Neural crest cell (in vitro differentiated cells): ENCODE measurements at places on chromosomes 7 and 10.
A peak's percentile ranks its signal among the peaks of the same experiment; 100 is the strongest.

GRCh38 chr10:7523656-7524055 is 112.8 kb upstream of the SFMBT2 start:
- no peak overlapping the region for H3K4me3 ChIP-seq
- H3K4me1 ChIP-seq, result no peaks in the 10 kb centered on the region
- no peaks in the 10 kb centered on the region for H3K36me3 ChIP-seq
- DNase-seq, result no peak
- H3K27me3 ChIP-seq, result peaks cover 36% of the 10 kb centered on the region

GRCh38 chr10:130138479-130138866 is 2.3 kb downstream of the GLRX3 start:
- H3K4me3 ChIP-seq, result peak overlapping the region; percentile 95
- H3K27me3 ChIP-seq, result no peaks in the 10 kb centered on the region
- no peak overlapping the region for H3K27ac ChIP-seq
- H3K4me1 ChIP-seq, result peaks cover 45% of the 10 kb centered on the region
- DNase-seq, result no peak

- no peak overlapping the region for H3K27ac ChIP-seq
- H3K27me3 ChIP-seq, result peaks cover 19% of the 10 kb centered on the region
- peaks cover 7% of the 10 kb centered on the region for H3K4me1 ChIP-seq
- no peak overlapping the region for H3K4me3 ChIP-seq
- H3K36me3 ChIP-seq, result no peaks in the 10 kb centered on the region
- DNase-seq, result no peak
These were observed 22.3 kb upstream of the FAM133B start for GRCh38 chr7:92612501-92612900.

DNA sequence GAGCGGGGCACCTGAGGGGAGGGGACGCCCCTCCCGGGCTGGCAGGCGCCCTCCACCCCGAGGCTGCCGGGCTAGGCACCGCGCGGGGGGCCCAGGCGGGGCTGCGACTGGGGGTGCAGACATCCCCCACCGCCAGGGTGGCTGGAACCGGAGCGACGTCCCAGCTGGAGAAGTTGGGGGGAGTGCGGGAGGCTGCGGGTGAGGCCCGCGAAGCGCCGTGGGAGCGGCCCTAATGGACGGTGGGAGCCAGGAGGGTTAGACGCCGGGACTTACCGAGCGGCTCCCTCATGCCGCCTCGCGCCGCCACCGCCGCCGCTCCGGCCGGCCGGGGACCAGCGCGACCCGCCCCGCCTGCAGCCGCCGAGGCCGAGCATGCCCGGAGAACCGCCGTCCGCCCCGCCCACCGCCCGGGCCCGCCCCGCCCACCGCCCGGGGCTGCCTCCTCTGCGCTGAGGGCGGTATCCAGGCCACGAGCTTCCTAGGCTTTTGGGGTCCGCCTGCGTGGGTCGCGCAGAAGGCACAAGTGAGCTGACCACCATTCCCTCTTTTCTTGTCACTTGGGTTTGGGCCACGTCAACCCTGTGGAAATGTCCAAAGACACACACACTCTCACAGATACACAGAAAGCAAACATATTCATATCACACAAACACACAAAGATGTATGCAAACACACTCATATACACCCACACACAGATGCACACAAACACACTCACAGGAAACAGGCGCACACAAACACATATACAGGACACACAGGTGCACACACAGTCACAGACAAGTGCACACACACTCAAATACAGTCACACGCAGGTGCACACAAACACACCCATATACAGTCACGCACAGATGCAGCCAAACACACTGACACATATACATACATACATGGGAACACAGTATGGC is at the start of gene JCAD:
TSS of gene JCAD (minus strand) at position 378 of the 899 bp plus-strand sequence. CDS start 11,774 bp downstream, outside the sequence.
- peak within 1 kb of the TSS; percentile 6 for H3K27ac ChIP-seq
- peak within 1 kb of the TSS; percentile 84 for H3K4me3 ChIP-seq
- DNase-seq, result peak; percentile 67
- H3K4me1 ChIP-seq, result peaks cover 19% of the 10 kb centered on the region
- peaks cover 70% of the 10 kb centered on the region for H3K27me3 ChIP-seq
- no peaks in the 10 kb centered on the region for H3K36me3 ChIP-seq

GRCh38 chr7:157440346-157441022 is 103.7 kb downstream of the DNAJB6 start:
- H3K27ac ChIP-seq, result no peak overlapping the region
- no peak overlapping the region for H3K4me3 ChIP-seq
- H3K27me3 ChIP-seq, result no peaks in the 10 kb centered on the region
- no peaks in the 10 kb centered on the region for H3K36me3 ChIP-seq

- H3K4me1 ChIP-seq, result no peaks in the 10 kb centered on the region
- H3K36me3 ChIP-seq, result no peaks in the 10 kb centered on the region
- DNase-seq, result no peak
- H3K4me3 ChIP-seq, result no peak overlapping the region
These were observed 39.7 kb upstream of the FEZF1 start for GRCh38 chr7:122344303-122344620.

DNA sequence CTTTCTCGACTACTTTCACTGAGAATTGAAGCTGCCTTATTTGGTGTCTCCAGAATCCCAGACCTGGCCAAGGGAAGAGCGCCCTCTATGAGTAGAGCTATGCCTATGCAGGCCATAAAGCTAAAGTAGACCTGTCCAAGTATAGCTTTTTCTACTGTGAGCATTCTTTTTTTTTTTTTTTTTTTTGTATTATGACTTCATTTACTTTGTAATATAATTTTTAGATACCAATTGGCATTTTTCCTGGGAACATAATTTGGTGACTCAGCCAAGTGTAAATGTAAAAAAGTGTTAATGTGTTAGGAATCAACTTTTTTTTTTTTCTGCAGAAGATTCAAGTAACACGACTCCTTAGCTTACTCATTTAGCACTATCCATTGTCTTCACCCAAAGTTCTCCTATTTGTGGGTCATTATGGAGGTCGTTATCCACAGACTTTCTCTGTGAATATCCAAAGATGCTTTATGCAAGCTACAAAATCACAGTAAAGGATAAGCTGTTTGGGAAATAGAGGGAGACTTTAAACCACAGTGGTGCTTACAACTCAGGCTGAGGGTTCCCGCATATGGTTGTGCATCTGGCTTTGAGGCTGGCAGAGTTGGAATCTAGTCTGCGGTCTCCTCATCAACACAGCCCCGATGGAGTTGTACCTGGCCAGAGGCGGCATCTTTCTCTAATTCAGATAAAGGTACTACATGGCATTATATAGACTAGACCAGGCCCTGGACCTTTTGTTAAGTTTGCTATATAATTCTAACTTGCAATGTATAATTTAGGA is 1040.2 kb upstream of the SORCS1 start:
- H3K27me3 ChIP-seq, result no peaks in the 10 kb centered on the region
- no peaks in the 10 kb centered on the region for H3K4me1 ChIP-seq
- no peaks in the 10 kb centered on the region for H3K36me3 ChIP-seq
- H3K4me3 ChIP-seq, result no peak overlapping the region

GRCh38 chr10:92993699-92994272 is 66.8 kb upstream of the CYP26C1 start:
- H3K36me3 ChIP-seq, result no peaks in the 10 kb centered on the region
- no peaks in the 10 kb centered on the region for H3K27me3 ChIP-seq
- H3K27ac ChIP-seq, result no peak overlapping the region
- peaks cover 25% of the 10 kb centered on the region for H3K4me1 ChIP-seq

- peaks cover 9% of the 10 kb centered on the region for H3K4me1 ChIP-seq
- no peak overlapping the region for H3K4me3 ChIP-seq
- no peaks in the 10 kb centered on the region for H3K36me3 ChIP-seq
- no peak overlapping the region for H3K27ac ChIP-seq
These were observed 165.9 kb downstream of the ABCA13 start for GRCh38 chr7:48337012-48337621.

GRCh38 chr7:88664630-88665233 is 94.8 kb upstream of the ZNF804B start:
- H3K4me3 ChIP-seq, result no peak overlapping the region
- DNase-seq, result no peak
- no peaks in the 10 kb centered on the region for H3K27me3 ChIP-seq
- H3K36me3 ChIP-seq, result no peaks in the 10 kb centered on the region
- H3K4me1 ChIP-seq, result peaks cover 7% of the 10 kb centered on the region
- H3K27ac ChIP-seq, result no peak overlapping the region

DNA sequence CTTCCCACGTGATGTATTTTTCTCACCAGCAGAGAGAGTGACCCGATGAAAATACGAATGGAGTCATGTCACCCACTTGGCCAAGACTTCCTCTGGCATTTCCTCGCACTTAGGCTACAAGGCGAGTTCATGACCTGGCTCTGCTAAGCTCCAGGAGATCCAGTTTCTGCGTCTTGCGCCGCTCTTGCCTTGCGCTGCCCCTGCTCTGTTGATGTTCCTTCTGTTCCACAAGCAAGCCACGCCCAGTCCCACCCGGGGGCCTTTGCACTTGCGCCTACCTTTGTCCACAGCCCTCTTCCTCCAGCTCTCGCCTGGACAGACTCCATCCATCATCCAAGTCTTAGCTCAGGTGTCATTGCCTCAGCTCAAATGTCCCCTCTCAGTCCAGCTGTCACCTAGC is 116.3 kb upstream of the SHH start:
- no peaks in the 10 kb centered on the region for H3K4me1 ChIP-seq
- no peak overlapping the region for H3K27ac ChIP-seq

- H3K27me3 ChIP-seq, result no peaks in the 10 kb centered on the region
- H3K4me3 ChIP-seq, result no peak overlapping the region
- no peak overlapping the region for H3K27ac ChIP-seq
These were observed 73.2 kb downstream of the POT1 start for GRCh38 chr7:124856299-124856888.

DNA sequence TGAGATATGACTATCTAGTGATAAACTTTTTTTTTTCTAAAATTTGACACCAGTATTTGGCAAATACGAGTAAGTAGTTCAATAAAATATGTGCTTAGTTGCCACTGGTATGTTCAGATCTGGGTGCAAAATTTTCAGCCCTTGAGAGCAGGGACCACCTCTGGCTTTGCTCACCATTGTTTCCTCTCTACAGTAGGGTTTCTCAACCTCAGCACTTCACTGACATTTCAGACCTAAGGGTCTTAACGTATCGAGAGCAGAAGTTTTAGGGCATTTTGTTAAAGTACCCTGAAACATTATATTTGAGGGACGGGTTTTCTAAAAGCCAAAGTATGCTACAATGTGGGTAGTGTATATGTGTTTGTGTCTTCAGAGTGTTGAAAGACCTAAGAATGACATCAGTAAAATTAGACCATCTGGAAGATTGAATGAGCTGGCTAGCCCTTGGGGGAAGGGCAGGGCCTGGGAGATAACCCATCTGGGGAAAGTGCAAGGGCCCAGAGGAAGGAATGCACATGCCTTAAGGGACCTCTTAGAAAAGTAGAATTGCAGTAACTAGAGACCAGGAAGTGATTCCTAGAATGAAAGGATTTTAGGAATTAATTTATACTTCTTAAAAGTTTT is 11.8 kb downstream of the BZW2 start:
- no peaks in the 10 kb centered on the region for H3K27me3 ChIP-seq
- peaks cover 6% of the 10 kb centered on the region for H3K36me3 ChIP-seq
- peak overlapping the region; percentile 12 for H3K4me3 ChIP-seq
- DNase-seq, result no peak
- peak overlapping the region; percentile 51 for H3K27ac ChIP-seq

GRCh38 chr7:30731581-30731980 is 20.4 kb upstream of the INMT start:
- no peaks in the 10 kb centered on the region for H3K4me1 ChIP-seq
- H3K27ac ChIP-seq, result no peak overlapping the region
- H3K36me3 ChIP-seq, result no peaks in the 10 kb centered on the region

DNA sequence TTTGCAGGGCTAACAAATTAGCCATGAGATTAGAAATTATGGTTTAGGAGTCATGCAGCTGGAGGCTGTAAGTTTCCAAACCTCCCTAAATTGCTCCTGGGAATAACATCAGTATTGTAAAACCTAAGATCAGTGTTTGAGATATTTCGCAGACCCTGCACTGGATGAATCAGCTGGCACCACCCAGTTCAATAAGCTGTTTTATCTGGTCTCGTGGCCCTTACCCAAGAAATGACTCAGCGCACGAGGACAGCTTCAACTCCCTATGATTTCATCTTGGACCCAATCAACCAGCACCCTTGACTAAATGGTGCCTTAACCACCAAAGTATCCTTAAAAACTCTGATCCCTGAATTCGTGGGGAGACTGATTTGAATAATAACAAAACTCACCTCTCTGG is 482.0 kb upstream of the PCDH15 start:
- H3K36me3 ChIP-seq, result no peaks in the 10 kb centered on the region
- H3K27me3 ChIP-seq, result no peaks in the 10 kb centered on the region
- no peaks in the 10 kb centered on the region for H3K4me1 ChIP-seq
- DNase-seq, result no peak

GRCh38 chr7:41592794-41593193 is 110.1 kb downstream of the INHBA start:
- peaks cover 3% of the 10 kb centered on the region for H3K27me3 ChIP-seq
- H3K27ac ChIP-seq, result no peak overlapping the region
- DNase-seq, result no peak
- no peak overlapping the region for H3K4me3 ChIP-seq

DNA sequence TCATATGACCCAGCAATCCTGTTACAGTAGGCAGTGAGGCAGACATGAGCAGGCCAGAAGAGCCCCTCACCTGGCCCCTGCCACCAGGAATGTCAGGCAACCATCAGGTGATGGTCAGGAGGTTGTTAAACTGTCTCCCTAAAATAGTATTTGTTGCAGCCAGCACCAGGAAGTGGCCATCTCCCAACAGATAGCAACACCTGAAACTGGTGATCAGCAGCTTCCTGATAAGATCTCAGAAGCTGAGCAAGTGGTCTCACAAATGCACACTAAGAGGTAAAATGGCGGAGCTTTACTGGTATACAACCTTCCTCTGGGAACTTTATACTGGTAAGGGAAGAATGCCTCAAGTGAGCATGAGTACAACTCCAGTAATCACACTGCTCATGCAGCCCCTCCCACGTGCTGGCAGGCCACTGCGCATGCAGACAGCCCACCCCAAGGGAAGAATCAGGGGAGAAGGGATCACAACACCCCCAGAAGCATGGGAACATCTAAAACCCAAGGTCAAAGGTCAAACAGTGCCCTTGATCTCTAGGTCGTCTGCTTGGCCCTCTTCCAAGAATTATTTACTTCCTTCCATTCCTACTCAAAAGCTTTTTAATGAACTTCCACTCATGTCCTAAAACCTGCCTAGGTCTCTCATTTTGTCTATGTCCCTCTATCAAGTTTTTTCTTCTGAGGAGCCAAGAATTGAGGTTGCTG is 133.5 kb downstream of the DOCK4 start:
- no peaks in the 10 kb centered on the region for H3K27me3 ChIP-seq
- H3K36me3 ChIP-seq, result peaks cover 8% of the 10 kb centered on the region

GRCh38 chr10:119221201-119221600 is 13.8 kb downstream of the GRK5 start:
- peaks cover 19% of the 10 kb centered on the region for H3K4me1 ChIP-seq
- no peak overlapping the region for H3K27ac ChIP-seq
- H3K4me3 ChIP-seq, result no peak overlapping the region
- H3K27me3 ChIP-seq, result no peaks in the 10 kb centered on the region
- DNase-seq, result no peak

GRCh38 chr7:128745706-128746105 is 6.5 kb downstream of the CALU start:
- no peak for DNase-seq
- no peak overlapping the region for H3K27ac ChIP-seq
- peaks cover 9% of the 10 kb centered on the region for H3K36me3 ChIP-seq
- H3K27me3 ChIP-seq, result no peaks in the 10 kb centered on the region
- no peak overlapping the region for H3K4me3 ChIP-seq
- H3K4me1 ChIP-seq, result peaks cover 38% of the 10 kb centered on the region
